ENCODE measurements at places on chromosomes 3 and 15.

DNA sequence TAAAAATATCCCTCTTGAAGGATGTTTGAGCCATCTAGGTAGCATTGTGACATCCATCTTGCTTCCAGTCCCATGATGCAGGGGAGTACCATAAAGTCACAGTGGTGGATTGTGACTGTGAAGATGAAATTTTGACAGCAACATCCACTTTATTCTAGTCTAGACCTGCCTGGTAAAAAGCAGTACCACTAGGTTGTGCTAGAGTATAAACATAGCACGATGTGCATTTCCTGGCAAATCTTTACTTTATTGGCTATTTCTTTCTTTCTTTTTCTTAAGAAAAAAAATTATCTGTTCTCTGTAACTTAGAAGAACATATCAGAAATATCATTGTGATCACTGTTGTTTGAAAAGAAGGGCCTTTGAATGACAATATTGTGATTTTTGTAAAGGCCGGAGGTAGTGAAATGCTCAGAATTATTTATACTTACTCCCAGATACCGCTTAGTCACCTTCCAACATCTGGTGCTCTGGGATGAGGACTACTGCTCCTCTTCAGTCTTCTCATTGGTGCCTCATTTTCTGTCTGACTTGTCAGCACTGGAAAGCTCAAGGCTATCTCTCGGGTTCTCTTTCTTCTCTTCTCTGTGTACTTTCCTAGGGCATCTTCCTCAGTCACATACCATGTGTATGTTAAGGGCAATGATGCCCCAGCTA is 35.6 kb downstream of the AGBL1 start:
- DNase-seq: no peak

DNA sequence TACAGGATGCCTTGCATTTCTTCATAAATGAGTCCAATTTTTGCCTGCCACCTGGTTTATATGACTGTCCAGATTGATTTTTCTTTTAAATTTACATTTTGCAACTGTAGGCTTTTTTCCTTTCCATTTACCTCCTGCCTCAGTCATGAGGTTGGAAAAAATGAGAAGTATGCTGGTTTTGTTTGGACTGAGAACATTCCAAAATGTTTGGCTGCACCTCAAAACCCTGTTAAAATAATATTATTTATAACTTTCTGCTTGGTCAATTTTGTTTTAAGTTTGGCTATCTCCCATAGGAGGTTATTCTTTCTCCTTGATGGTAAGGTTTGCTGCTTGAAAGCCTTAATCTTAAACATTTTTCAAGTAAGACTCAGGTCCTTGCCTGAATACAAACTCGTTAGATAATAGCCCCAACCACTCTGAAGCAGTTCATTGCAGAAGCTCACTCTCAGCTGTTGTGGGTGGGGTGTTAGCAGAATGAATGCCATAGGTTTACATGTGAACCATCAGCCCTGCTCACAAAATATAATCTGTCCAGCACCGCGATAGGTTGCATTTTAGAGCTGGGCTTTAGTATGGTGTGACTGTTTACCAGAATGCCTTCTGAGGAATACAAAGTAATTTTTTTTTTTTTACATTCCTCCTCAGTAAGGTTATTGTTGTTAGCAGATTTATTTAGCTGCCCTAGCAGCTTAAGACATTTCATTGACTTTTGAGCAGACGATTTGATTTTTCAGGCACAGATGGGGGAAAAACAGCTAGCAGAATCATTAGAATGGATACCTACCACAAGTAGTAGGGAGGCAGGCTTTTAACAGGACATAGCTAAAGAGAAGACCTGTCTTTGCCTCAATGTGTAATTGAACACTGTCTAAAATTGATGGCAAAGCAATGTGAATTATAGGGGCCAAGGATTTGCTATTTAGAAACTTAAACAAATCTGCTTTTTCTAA is 630.8 kb upstream of the KCNMB2 start:
- peak; percentile 42 for DNase-seq

DNA sequence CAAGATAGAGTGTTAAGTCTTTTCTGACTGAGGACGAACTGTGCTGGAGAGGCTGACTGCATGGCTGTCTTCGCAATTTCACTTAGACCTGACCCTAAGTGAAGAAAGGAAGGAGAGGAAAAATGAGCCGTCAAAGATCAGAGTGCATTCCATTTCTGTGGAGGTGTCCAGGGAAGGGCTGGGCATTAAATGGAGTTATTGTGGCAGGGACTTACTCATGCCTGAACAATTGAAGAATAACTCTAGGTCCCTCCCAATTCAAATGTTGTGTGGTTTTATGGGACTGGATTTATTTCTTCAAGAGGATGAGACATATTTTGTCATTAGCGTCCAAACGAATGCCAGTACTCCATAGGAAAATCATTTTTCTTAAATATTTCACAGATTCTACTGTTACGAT is 187.3 kb upstream of the CFAP20DC start:
- DNase-seq: peak; percentile 92

- no peak for DNase-seq
Measured at GRCh38 chr3:143424874-143425273, 305.3 kb downstream of the CHST2 start.

GRCh38 chr15:40336744-40337122 is 4.0 kb downstream of the CCDC9B start:
- no peak for DNase-seq

GRCh38 chr3:24196526-24196925 is 251.4 kb downstream of the NR1D2 start:
- DNase-seq: no peak

DNA sequence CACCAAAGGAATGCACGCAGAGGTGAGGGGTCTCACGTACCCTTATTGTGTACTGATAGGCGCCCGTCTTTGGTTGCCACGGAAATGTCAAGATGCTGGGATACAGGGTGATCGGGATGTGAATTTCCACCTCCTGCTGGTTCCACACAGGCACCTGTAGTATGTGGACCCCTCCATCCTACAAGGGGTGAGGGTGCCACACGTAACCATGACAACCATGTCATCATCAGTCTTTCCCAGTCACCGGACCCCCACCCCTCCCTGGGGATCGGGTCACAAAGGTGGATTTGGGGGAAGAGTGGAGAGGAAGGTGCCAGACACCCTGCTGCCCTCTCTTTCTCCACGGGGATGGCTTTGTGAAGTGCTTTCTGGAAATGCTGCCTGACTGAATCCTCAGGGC is 44.7 kb downstream of the NUP210 start:
- no peak for DNase-seq

- DNase-seq: peak; percentile 25
Measured at GRCh38 chr15:85831415-85832113, 36.8 kb upstream of the KLHL25 start.

DNA sequence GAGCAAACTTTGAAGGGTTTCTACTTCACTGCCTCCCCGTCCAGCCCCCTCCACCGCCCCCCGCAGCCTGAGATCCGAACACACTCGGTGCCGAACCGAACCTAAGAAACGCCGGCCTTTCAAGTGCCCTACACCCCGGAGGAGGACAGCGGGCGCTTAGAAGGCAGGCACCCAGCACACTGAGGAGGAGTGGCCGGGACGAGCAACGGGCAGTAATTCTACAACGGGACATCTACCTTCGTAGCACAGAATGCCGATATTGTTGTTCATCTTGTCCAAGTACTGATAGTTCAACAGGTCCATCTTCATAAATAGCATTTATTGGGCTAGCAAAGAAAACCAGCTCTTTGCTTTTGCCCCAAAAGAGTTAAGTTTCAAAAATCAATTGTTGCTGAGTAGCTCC is 513 bp downstream of the VGLL4 start:
- DNase-seq: no peak

- DNase-seq: peak; percentile 93
Measured at GRCh38 chr3:46422617-46423016, 15.6 kb downstream of the CCRL2 start.

GRCh38 chr3:59812237-59813147 is 762.7 kb upstream of the CFAP20DC start:
- DNase-seq: no peak

DNA sequence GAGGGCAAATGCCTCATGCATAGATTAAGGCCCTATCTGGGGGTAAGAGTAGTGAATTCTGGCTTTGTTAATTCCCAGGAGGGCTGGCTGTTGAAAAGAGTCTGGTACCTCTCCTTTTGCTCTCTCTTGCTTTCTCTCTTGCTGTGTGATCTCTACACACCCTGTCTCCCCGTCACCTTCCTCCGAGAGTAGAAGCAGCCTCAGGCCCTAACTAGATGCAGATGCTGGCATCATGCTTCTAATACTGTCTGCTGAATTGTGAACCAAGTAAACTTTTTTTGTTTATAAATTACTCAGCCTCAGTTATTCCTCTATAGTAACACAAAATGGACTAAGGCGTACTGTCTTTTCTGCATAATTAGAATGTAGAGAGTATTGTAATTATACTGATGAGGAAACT is 908.1 kb downstream of the DIPK2A start:
- DNase-seq: no peak

- DNase-seq: no peak
Measured at GRCh38 chr15:77010312-77010686, 15.4 kb downstream of the PSTPIP1 start.

- peak; percentile 72 for DNase-seq
Measured at GRCh38 chr15:99076555-99077308, 28.1 kb upstream of the SYNM start.

DNA sequence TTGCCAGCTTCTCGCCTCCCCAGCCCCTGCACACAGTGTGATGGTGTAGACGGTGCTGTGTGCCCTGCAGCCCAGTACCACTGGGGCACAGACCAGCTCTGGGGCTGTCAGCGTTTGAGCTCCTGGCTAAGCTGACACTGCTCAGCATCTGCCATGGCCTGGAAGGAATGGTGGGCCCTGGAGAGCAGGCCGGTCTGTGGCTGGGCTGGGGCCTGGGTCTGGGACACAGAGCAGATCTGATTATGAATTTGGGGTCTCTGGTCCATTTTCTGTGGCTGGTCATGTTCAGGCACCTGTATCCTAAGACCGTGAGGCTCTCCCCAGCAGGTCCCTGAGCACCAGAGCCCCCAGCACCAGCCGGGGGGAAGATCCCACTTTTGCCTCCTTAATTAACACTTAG is 34.7 kb downstream of the HCN4 start:
- DNase-seq: no peak

DNA sequence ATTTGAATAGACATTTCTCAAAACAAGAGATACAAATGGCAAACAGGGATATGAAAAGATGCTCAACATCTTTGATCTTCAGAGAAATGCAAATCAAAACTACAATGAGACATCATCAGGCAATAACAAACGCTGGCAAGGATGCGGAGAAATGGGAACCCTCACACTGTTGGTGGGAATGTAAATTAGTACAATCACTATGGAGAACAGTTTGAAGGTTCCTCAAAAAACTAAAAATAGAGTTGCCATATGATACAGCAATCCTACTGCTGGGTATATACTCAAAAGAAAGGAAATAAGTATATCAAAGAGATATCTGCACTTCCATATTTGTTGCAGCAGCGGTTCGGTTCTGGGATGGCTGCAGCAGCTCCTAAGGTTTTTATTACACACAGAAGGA is 16.8 kb upstream of the LARS2 start:
- no peak for DNase-seq

GRCh38 chr3:8746780-8747345 is 13.3 kb downstream of the CAV3 start:
- DNase-seq: no peak

DNA sequence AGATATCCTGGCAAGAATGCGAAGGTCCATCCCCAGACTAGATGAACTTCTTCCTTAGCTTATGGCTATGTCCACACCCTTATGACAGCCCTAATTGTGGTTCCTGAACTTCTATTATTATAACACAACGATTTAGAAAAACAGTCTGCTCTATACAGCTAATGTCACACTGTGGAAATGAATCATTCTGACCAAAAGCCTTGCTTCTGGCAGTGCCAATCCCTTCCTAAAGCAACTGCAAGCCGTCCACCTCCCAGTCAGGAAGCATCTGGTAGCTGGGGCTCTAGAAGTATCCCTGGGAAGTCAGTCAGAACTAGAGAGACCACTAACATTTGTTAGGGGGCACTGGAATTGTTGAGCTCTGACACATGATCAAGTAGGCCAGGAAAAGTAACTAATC is 45.0 kb downstream of the MYO5A start:
- peak; percentile 78 for DNase-seq

DNA sequence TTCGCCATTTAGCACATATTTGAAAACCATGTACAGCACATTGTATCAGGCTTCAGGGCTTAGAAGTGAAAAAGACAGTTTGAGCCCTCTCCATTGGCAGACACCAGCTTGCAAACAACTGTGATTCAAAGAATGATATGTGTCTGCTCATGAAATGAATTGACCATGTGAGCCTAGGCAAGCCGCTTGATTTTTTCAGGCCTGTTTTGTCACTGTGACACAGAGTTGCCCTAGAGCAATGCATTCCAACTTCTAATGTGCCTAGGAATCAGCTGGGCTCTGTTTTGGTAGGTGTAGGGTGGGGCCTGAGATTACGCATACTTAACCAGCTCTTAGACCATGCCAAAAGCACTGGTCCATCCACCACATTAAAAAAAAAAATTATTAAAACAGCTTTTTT is 53.0 kb downstream of the ATP2C1 start:
- peak; percentile 21 for DNase-seq

DNA sequence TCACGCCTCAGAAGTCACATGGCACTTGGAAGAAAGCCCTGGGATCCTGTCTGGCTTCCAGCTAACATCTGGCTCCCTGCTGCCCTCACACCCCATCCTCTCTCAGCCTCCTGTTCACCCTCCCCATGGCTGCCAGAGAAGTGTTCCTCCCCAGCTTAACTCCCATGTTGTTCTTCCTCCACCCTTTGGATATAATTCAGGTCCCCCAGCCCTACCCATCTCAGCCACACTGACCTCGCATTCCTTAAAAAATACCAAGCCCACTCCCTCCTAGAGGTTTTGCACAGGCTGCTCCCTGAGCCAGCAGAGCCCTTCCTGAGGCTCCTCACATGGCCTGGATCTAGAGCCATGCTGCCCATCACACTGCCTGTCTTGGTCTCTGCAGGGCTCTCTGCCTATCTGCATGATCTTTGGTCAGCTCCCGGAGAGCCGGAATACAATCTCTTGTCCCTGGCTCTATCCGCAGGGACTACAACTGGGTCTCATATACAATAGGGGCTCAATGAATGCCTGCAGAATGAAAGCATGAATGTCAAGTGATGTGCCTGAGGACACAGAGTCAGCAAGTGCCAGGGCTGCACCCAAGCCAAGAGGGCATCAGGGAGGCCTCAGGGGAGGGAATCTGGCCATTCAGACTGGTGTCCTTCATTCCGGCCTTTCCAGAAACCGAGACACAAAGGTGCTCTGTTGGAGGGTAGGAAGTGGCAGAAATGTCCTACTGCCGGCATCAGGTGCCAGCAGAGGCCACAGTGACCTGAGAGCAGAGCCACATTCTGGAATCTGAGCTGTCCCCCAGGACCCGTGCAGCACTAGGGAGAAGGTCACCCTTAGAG is 3.8 kb upstream of the TKT start:
- no peak for DNase-seq

GRCh38 chr15:78177447-78177873 is 28.3 kb downstream of the IDH3A start:
- no peak for DNase-seq

GRCh38 chr3:14093831-14094230 is 30.8 kb downstream of the CHCHD4 start:
- peak; percentile 73 for DNase-seq

GRCh38 chr15:31031471-31032067 is 40.1 kb upstream of the MTMR10 start:
- peak; percentile 35 for DNase-seq
